ENCODE measurements at places on chromosomes 1 and 21.

- no peak for DNase-seq
These were observed 226.3 kb upstream of the B3GALT2 start for GRCh38 chr1:193412748-193413147.

DNA sequence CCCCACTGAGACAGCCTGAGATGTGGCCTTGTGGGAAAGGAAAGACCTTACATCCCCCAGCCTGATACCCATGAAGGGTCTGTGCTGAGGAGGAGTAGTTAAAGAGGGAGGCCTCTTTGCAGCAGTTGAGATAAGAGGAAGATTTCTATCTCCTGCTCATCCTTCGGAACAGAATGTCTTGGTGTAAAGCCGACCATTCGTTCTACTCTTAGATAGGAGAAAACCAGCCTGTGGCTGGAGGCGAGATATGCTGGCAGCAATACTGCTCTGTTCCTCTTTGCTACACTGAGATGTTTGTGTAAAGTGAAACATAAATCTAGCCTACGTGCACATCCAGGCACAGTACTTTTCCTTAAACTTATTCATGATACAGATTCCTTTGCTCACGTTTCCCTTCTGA is 1.5 kb upstream of the CCDC27 start:
- DNase-seq: no peak

DNA sequence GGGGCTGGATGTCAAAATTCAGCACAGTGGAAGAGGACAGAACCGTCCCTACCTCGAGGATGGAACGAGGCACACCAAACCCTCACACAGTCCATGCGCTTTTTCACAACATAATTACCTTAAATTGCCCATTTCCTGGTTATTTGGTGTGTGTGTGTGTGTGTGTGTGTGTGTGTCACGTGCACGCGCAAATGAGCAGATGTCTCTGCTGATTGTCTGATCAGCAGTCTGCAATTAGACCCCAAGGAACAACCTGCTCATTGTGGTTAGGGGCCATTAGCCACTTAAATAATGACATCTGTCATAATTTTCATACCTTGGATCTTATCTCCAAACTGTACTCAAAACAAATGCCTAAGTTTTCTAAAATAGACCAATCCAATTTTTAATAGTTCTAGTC is 23.2 kb downstream of the AVPR1B start:
- DNase-seq: no peak

DNA sequence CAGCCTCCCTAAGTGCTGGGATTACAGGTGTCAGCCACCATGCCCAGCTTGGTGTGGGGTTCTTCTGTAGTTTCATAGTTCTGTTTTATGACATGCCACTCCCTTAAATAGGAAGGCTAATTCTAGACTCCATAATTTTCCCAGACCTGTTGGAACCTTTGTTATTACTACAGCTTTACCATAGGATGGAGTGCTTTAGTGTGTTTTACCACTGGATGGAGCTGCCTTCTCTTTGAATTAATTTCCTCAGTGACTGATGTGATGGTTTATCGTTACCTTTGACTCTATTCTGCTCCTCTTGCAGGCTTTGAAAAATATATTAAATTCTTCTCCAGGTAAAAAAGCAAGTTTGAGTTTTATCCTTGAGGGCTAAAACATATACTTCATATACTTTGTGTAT is 84.6 kb upstream of the NEK7 start:
- DNase-seq: no peak

GRCh38 chr1:41330588-41331545 is 30.4 kb upstream of the FOXO6 start:
- DNase-seq: no peak

GRCh38 chr1:211705467-211706091 is 30.2 kb upstream of the NEK2 start:
- DNase-seq: no peak

GRCh38 chr1:110227774-110228173 is 17.7 kb downstream of the KCNC4 start:
- no peak for DNase-seq

DNA sequence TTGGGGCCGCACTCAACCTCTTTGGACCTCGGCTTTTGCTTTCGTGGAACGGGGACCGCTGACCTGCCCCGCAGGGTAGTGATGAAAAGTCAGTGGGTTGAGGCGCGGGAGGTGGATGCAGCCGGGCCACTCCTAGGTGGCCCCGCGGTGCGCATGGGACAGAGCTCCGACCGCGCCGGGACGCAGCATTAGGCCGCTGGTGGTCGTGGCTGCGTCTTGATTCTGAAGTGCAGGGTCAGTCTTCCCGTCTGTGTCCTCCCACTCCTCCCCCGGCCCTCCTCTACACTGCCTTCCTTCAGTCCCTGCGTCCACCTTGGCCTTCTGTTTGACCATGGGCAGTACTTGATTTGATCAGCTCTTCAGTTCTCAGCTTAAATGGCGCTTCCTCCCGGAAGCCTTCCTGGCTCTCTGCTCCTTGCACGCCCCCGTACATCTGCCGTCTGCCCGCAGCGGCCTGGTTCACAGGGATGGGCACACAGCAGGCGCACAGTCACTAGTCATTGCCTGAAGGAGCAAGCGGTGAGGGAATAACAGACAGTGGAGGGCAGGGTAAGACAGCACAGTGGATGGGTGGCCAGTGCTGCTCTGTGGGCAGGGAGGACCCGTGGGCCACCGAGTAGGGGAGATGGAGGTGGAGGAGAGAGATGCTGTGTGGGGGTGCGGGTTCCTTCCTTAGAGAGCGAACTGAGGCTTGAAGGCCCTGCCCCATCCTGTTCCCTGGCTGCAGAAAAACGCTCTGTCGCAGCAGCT is 633 bp downstream of the THEMIS2 start:
- DNase-seq: no peak

GRCh38 chr1:229894532-229894931 is 172.5 kb upstream of the GALNT2 start:
- DNase-seq: no peak

DNA sequence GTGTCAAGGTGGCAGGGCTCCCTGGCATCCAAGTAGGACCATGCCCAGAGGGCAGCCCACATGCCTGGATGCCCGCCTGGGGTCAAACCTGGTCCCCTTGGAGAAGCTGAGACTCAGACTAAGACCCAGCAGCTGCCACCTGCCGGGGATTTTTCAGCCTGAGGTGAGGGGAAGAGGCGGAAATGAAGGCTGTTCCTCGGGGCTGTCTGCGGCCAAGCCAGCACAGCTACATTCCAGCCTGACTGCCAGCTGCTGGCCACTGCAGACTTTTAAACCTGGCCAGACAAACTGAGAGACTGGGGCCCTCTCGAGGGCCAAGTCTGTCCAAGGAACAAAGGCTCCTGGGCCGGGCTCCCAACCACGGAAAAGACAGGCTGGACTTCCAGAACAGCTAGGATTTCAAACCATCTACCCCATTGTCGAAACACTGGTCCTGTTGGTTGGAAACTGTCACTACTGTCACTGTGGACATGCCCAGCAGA is 21.9 kb upstream of the PLEKHG5 start:
- no peak for DNase-seq

GRCh38 chr1:240630409-240630808 is 18.5 kb upstream of the GREM2 start:
- DNase-seq: no peak

DNA sequence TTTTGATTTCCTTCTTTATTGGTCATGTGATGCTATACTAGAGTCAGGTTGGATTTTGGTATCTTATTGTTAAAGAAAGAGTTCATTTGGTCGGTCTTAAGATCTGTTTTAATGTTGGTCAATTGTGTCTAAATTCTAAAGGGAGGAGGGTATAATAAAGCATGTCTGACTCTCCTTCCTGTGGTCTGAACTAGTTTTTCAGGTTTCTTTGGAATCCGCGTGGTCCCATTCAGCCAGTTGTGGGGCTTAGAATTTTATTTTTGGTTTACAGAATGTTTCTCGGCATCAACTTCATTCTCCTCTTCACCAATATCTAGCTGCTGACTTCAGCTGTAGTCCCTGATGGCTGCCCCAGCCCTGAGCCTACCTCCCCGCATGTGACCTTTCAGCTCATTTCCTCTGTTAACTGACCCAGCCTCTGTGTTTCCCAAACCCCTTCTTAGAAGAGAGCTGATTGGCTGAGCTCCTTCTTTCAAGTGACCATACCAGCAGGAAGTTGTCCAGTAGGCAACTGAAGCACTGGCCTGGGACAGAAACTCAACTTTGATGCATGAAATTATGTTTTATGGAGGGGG is 8.7 kb upstream of the MYOC start:
- DNase-seq: no peak

- no peak for DNase-seq
These were observed 124.5 kb downstream of the DNM3 start for GRCh38 chr1:171965777-171966176.

DNA sequence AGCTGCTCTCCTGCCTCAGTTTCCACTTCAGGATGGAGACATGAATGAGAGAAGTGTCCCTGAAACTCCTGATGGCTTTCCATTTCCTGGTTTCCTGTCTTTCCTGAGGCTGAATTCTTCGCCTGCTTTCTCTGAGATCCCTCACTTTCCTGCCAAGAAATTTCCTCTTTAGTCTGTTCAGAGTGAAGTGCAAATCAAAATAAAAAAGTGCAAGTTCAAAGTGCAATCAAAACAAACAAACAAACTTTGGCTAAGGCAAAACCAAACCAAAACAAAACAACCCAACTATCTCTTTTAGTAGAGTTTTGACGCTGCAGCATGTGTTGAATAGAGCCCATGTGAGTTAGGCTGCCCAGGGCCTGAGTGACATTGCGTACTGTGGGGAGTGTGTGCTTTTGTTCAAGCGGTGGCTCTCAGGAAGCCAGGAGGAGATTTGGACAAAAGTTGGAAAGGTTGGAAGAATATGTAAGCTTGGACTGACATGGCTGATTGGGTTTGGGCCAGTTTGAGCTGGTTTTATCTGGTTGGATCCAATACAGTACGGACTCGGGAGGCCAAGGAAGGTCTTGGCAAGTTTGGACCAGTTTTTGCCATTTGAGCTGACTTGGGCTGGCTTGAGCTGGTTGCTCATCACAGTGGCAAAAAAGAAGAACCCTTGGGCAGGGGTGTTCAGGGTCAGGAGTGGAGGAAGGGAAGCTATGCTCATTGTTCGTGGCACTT is 61.1 kb upstream of the TINAGL1 start:
- no peak for DNase-seq
